EL (cell line): ENCODE measurements at places on chromosomes 5 and 9.
A peak's percentile ranks its signal among the peaks of the same experiment; 100 is the strongest.

- DNase-seq = no peak
These were observed 305.5 kb upstream of the SEMA6A start for GRCh38 chr5:116880150-116880549.

GRCh38 chr9:110650991-110651411 is 17.6 kb upstream of the MUSK start:
- DNase-seq = peak; percentile 98

DNA sequence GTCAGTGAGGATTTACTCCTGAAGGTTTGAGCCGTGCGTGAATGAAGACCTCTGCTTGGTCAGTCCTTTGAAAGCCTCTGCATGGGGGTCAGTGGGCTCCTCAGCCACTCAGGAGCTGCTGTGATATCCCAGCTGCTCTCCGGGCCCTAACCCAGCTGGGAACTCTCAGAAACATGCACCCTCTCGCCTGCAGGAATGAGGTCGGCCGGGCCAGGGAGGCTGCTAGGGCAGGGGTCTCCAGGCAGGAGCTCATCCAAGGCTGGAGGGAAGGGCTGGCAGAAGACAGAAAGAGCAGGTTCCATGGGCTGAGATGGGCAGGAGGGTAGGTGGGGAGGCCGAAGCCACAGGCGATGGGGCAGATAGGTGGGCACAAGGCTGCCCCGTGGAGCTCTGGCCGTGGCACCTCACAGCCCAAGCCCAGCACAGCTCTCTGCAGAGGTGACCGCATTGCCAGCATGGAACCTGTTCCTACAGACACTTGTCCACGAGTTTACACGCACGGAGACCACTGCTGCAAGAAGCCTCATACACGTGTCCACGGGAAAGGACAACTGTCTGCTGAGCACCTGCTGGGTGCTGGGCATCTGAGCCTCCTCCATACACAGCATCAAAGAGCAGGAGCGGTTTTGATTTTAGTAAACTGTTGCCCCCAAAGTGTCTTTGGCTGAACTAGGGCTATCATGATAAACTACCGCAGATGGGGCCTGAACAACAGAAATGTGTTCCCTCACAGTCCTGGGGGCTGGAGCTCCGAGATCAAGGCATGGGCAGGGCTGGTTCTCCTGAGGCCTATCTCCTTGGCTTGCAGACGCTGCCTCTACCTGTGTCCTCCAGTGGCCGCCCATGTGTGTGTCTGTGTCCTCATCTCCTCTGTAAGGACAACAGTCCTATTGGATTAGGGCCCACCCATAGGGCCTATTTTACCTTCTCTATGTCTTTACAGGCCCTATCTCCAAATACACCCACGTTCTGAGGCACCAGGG is 85.2 kb upstream of the ADAMTS2 start:
- DNase-seq = no peak

DNA sequence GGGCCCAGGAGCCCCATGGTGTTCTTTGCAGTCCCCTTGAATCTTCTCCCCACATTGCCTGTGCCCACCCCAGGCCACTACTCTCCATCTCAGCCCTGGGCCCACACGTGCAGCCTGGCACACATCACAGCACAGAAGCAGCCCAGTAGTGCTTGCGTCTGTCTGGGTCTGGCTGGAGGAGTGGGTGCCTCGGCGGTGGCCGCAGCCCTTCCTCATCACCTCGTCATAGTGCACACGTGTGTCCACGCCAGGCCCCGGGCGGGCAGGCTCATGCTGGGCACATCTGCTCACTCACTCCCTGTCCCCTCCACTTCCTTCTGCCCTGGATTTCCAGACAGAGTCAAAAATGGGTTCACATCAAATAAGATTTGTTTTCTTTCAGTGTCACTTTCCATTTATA is 33.3 kb downstream of the FGF1 start:
- DNase-seq = no peak

- DNase-seq = no peak
These were observed 2031.2 kb downstream of the EFNA5 start for GRCh38 chr5:105639511-105639910.

DNA sequence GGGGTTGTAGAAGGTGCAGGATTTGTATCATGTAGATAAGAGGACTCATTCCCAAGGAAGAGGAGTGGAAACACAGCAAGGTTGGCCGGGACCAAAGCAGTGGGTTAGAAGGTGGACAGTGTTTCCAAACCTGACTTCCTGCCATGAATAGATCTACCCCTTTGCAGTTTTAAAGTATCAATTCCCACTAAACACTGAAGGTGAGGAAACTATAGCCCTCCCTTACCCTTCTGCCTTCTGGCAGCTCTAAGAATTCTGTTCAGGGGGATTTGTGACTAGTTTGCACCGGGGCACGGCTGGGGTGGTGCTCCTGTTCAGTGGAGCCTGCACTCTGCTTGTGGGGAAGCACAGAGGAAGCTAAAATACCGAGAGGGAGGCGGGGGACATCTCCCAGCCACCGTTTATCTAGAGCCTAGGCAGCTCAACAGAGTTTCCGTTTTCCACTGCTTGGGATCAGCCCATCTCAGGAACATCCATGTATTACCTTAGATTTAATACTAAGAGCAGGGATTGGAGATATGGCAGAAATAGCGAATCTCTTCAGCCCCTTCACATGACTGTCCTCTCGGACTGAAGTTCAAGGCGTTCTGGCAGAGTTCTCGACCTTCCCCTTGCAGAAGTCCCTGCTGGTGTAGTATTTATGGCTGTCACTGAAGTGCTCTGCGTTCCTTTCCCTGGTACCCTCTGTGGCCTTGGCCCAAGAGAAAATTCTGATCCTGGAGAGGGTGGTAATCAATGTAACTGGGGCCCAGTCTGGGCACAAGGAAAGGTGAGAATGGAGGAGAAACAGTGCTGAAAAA is 5.4 kb downstream of the ISL1 start:
- no peak for DNase-seq

GRCh38 chr5:154372661-154373060 is 73.1 kb upstream of the SAP30L start:
- no peak for DNase-seq

DNA sequence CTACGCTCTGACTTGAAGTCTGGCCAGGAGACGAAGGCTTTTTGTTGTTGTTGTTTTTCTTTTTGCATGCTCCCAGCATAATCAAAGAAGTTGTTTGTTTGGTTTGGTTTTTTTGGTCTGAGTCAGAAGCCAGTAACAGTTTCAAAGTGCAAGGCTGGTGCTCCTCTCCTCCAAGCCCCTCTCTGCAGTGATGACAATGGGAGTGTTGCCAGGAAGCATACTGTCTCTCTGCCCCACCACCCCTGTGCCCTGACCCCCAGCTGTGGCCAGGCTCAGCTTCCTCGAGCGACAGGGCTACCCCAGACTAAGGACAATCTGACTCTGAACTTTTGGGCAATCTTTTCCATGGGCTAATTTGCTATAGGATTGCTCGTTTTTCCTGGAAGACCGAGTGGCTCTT is 173.8 kb upstream of the PITX1 start:
- no peak for DNase-seq

- no peak for DNase-seq
These were observed 191.5 kb upstream of the S1PR3 start for GRCh38 chr9:88799541-88800328.

DNA sequence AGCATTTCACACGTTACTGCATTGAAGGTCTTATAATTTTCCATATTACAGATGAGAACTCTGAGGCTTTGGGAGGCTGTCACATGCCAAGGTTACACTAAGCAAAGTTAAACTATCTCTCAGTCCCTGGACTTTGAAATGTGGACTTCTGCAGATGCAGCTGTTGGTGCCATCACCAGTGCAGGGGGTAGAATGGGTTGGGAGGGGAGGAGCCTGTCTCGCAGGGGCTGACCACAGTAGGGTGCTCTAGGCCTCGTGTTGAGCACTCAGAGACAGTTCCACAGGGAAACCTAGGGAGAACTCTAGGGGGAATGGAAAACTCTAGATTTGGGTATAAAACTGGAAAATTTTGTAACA is 220.9 kb downstream of the MAPKAP1 start:
- DNase-seq = no peak

GRCh38 chr5:37838152-37838932 is 1.5 kb downstream of the GDNF start:
- DNase-seq = peak; percentile 67

- DNase-seq = peak; percentile 69
These were observed 79.4 kb downstream of the ESM1 start for GRCh38 chr5:54905942-54906537.

DNA sequence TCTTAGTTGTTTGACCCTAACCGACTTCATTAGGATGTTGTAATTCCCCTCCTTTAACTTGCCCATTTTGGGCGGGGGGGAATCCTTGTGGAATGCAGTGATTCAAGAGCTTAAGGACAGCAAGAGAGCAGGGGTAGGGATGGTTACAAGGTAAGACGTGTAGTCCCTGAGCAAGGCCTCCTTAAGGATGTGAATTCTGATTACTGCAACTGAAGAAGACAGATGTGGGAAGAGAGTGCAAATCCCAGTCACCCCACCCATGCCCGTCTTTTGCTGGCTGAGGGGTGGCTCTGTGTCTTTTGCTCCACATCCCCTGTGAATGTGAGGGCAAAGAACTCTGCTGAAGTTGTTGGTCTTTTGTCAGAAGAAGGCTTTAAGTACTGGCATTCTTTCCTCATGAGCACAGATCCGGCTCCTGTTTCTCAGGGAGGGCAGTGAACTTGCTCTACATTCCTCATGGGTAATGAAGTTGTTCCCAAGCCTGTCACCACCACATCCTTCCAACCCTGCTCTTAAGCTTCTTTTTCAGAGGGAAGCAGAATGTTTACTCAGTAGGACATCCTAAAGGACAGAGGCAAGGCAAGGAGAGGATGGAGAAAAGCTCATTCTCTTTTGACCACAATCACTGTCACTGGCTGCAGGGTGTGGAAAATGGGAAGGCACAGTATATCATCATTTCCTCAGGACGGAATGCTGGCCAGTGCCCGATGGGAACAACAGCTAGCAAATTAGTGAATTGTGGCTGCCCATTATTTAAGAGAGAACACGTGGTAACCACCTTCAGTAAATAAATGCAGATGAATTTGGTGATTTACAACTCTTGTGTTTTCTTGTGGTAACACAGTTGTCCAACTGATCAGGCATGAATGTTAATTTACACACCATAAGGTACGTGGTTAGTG is 61.5 kb downstream of the RAI14 start:
- peak; percentile 99 for DNase-seq

- no peak for DNase-seq
These were observed 89.9 kb upstream of the FSD1L start for GRCh38 chr9:105357937-105358336.
